ENCODE measurements at places on chromosomes 12 and 14. TPM values are rescaled to one million over a fixed set of nuclear protein-coding genes. Genes with fewer than 3 reads are reported as not detected.

Gene C14orf180
- not detected for total RNA-seq

Gene TGM1
- total RNA-seq = 8.7 TPM

Gene GSG1
- total RNA-seq = not detected

Gene GPX2
- total RNA-seq = not detected

Gene COX8C
- not detected for total RNA-seq

Gene CLEC9A
- total RNA-seq = not detected

Gene IFT81
- 3.5 TPM for total RNA-seq

Gene TPPP2
- not detected for total RNA-seq

Gene JAG2
- total RNA-seq = 7.1 TPM

Gene SLC17A8
- total RNA-seq = not detected

Gene CPNE6
- not detected for total RNA-seq
